ENCODE measurements at places on chromosomes 1 and 21.

GRCh38 chr1:162235241-162235800, 141.3 kb downstream of the SPATA46 start:
- DNase-seq = no peak

DNA sequence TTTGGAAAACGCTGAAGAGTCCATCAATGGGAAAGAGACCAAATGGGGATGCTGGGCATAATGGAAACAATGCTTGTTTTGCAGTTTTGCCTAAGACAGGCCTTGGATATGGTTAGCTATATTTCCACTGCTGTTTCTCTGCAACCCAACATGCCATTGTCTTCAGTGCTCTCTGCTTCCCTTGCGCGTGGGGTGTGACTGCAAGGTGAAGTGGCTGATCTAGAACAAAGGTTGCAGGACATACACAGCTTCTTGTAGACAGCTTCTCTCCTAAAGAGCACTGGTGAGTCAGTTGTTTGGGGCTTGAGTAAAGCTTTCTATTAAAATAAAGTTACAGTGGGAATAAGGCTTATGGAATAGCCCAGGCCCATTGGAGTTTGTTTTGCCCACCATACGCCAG, 33.0 kb downstream of the RUNX1 start:
- no peak for DNase-seq

DNA sequence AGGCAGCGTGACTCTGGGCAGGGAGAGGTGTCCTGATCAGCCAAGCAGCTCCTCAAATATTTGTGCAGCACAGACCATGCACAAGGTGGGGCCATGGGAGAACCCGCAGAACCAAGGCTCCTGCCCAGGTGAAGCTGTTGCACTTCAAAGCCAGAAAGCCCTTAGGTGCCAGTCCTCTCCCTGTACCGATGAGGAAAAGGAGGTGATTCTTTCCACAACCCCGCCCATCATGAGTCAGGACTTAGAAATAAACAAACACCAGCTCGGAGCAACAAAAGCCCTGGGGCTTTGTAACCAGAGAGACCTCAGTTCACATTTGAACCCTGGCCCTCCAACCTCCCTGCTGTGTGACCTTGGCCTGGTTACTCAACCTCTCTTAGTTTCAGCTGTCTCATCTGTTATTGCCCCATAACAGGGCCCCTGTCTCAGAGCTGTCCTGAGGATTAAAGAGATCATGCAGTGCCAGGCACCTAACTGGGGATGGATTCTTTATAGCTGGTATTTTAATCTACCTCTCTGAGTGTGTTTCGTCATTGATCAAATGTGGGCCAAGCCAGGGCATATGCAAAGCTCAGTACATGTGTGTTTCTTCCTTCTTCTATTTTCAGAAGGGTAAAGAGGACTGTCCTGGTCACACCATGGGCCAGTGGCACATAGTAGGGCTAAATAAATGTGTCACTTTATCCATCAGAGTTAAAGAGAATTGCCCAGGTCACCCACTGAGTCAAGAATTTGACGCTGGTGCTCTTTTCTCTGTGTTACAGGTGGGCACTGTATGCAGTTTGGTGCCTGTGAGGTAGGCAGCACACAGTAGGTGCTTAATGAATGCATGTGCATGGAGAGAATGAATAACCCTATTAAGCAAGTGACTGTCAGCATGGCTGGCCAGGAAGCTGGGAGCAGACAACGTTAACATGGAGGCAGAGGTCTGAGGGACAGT, 1.4 kb downstream of the LDLRAD1 start:
- DNase-seq = no peak

DNA sequence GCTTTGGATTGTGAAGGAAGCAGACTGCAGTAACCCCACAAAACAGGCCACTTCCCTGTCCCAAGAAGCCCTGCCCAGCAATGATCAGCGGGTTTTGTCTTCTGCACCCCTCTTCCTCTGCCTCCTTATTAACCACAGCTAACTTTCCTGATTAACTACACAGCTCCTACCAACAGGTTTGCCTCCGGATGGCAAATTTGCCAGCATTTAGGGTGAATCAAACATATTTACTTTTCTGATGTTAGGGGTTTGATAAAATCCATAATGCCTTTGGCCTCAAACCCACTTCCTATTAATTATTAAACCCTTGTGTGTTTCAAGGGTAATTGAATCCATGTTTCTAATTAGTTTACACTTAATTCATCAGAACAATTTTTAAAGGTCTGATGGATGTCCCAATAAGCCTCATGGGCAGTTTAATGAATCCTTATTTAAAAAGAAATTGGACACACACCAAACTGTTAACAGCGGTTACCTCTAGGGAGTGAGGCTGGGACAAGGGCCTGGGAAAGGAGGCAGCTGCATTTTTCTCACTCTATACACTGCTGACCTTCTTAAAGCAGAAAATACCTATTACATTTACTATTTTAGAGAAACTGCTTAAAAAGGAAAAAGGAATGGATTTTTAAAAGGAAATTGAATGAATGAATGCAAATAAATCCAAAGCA, 91.9 kb downstream of the CSMD2 start:
- DNase-seq = no peak

DNA sequence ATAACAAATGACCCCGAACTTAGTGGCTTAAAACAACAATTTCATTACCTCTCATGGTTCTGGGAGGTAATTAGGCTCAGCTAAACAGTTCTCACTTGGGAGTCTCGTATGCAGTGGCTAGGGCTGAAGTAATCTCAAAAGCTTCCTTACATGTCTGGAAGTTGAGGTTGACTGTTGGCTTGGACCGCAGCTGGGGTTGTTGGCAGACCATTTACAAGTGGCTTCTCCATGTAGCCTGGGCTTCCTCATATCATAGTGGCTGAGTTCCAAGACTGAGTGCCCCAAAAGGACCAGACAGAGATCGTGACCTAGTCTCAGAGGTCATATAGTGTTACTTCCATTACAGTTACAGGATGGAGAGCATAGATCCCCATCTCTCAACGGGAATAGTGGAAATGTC, 2.4 kb upstream of the POGZ start:
- no peak for DNase-seq

- no peak for DNase-seq
Observed at GRCh38 chr21:40060083-40060677, 192.9 kb downstream of the PCP4 start.

GRCh38 chr1:2845869-2846268, 44.4 kb upstream of the TTC34 start:
- no peak for DNase-seq

DNA sequence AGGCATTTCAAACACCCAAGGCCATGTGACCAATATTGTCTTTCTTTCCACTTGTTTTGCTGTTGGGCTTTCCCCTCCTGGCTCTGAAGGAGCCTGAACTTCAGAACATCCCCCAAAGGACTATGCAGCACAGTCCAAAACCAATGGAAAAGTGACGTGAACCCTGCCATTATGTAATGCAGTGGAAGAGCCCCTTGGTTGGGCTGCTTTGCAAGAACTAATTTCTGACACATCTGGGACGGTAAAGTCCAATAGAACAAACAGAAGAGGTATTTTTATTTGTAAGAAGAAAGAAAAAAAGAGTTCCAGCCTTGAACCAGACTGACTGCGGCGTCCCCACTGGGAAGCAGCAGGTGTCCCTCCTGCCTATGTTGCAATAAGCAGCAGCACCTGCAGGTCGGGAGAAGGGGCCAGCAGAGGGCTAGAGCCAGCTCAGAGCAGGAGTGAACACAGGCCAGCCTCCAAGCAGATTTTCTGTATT, 116.7 kb downstream of the CDC7 start:
- peak; percentile 79 for DNase-seq

- DNase-seq = no peak
Observed at GRCh38 chr21:34154878-34155277, 81.5 kb downstream of the MRPS6 start.

DNA sequence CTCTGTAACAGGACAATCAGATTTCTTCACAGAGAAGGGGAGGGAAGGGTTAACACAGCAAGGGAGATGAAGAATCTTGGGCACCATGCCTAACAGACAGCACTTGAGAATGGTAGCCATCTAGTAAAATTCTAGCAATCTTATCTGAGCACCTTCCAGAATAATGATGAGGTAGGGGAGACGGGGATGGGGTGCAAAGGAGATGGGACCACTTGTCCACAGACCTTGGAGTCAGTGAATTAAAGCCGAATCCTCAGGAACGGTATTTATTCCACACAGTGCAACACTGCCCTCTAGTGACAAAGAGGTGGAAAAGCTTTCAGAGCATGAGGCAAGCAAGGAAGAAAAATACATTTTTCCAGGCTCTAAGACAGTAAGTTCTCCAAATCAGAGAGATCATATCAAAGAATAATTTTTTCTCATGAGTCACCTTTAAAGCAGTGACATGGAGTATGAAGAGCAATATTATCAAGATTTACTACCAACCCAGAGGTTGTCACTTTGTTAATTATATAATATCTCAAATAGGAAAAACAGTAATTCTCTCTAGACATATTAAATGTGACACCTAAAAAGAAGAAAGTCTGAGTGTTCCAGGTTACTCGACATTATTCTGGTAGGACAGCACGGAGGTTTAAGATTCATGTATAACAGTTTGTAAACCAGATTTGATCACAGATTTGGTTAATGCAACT, 43.3 kb upstream of the LPAR3 start:
- no peak for DNase-seq

- no peak for DNase-seq
Observed at GRCh38 chr1:221565711-221566110, 176.2 kb downstream of the DUSP10 start.

DNA sequence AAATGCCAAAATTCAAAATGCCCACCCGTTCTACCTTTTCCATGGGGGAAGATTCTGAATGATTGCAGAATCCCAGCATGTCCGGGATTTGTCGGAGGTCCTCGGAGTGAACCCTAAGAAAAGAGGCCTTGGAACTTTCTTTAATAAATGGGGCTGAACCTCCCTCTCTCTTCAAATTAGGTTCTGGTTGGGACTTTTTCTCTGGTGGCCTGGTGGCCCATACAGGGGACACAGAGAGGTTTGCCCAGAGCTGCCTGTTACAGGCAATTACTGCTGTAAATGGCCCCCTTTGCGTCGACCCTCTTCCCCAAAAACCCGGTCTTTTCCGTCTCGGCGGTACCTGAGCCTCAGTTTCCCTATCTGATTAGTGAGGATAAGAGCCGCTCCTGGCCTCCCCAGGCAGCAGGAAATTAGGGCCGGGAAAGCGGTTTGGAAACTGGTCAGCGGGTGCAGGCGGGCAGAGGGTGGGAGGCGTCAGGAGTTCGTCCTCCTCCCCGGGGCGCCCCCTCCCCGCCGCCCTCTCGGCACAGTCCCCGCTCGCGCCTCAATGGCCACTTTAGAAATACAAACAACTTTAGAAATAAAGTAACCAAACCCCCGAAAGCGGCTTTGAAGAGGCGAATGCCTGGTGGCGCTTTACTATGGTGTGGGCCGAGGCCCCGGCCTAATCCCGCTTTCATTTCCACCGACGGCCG, 15.6 kb downstream of the PAX7 start:
- DNase-seq = no peak

DNA sequence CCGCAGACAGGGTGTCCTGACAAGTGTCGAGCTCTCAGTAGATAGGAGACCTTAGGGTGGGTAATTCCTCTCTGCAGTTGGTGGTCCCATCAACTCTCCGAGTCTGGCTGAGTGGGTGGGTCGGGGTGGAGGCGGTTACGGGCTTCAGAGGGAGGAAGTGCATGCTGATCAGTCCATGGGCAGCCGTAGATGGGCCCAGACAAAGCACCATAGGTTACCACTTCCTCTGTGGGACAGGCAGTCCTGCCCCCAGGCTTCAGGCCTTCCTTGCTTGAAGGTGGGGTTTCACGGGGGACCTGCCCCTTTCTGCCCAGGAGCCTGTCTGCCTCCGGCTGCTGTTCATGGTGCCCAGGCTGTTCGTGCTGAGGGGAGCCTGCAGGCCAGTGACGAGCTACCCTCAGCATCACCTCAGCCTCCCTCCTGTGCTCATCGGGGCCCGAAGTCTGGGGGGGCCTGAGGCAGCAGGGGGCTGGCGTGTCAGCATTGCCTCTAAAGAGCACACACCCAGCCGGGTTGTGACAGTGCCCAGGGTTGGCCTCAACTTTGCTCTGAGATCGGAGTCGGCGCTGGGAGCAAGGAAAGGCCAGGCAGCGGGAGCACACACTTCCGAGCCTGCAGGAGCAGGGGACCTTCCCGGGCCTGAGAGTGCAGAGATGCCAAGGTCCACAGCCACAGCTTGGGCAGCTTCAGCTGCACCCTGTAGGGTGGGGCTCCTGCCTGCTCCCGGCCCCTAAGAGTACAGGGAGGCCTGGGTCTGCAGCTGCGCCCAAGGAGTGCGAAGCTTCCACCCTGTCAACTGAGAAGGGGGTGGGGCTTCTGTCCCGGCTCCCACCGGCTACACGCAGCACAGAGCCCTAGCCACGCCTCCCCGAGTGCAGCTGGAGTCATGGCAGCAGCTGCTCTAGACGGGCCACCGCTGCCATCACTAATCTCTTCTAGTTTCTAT, 225.4 kb upstream of the NRIP1 start:
- DNase-seq = peak; percentile 92

- no peak for DNase-seq
Observed at GRCh38 chr21:29018540-29018939, 609 bp downstream of the RWDD2B start.

- DNase-seq = no peak
Observed at GRCh38 chr1:94027721-94028515, 93.0 kb downstream of the ABCA4 start.

- no peak for DNase-seq
Observed at GRCh38 chr1:157407917-157408525, 144.3 kb downstream of the FCRL5 start.
